Central memory CD8-positive, alpha-beta T cell (primary cell): ENCODE measurements at places on chromosomes 12 and 14.

- no peak for DNase-seq
Measured at GRCh38 chr12:12721176-12721751, 4.1 kb downstream of the CDKN1B start.

- no peak for DNase-seq
Measured at GRCh38 chr12:84507956-84508850, 404.4 kb downstream of the SLC6A15 start.

GRCh38 chr12:119692997-119693396 is 25.1 kb downstream of the PRKAB1 start:
- DNase-seq, result no peak

GRCh38 chr12:47504775-47505446 is 200.9 kb downstream of the RPAP3 start:
- no peak for DNase-seq

DNA sequence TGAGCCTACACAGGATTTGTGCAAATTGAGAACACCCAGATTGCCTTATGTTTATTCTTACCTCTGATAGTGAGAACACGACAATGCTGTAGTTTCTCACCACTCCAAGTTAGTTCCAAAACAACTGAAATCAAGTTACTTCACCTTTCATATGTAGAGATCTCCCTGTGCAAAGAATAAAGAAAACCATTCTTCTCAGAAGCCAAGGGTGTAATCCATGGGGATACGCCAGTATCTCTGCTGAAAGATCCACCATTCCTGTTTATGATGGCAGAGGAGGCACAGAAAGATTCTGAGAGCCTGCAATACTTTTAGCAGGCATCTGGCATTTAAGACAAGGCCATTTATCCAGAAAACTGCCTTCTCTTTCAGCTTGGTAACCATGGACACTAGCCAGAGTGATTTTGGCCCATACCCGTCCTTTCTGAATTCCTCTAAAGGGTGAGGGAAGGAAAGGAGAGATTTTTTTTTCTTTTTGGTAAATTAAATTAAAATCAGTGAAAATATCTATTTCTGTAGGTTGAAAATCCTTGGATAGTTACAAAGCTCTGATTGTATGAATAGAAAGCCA is 355.4 kb upstream of the FAR2 start:
- DNase-seq, result no peak

- no peak for DNase-seq
Measured at GRCh38 chr12:9649532-9649940, 20.0 kb upstream of the CLEC2D start.

DNA sequence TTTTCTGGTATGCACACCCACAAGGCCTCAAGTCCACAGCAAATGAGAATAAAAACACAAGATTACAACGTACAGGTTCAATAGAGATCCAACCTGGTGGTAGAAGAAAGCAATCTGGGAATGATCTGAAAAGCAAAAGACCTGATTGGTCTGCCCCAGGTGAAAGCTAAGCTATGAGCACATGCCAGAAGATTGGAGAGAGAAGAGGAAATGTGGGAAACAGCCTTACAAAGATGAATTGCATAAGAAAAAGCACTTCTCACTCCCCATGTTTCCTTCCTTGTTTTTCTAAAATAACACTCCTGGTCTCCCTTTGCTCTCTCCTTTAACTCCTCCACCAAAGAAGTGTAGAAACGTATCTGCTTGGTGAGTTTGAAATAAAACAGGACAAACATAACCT is 77.3 kb upstream of the ANO6 start:
- no peak for DNase-seq

DNA sequence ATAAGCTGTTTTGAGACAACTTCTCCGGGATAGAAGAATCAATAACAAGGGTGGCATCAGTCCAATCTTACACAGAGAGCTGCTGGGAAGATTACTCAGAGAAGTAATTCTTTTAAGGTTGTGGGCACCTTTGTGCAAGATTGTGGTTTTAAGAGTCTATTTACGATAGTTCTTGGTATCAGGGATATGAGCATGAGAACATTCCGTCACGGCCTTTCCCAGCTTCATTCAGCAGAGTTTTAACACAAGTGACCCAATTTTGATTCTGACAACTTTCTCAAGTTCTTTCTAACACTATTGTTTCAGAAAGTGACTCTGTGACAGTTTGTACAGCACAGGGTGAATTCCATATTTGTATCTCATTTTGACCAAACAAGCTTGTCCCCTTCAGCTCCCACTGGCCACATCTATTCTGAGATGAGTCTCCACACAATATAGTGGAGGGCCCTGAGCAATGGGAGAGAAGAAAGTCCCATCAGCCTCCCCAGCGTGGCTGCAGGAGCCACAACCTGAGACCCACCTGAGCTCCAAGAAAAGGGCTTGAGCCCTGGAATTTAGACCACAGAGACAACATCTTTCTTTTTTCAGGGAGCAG is 869.2 kb downstream of the TMEM121 start:
- no peak for DNase-seq

GRCh38 chr12:100141666-100141997 is 1.0 kb downstream of the BLTP3B start:
- DNase-seq, result no peak

GRCh38 chr12:50699940-50700339 is 64.0 kb upstream of the ATF1 start:
- DNase-seq, result no peak

GRCh38 chr12:2354151-2354991 is 301.6 kb downstream of the CACNA1C start:
- no peak for DNase-seq

DNA sequence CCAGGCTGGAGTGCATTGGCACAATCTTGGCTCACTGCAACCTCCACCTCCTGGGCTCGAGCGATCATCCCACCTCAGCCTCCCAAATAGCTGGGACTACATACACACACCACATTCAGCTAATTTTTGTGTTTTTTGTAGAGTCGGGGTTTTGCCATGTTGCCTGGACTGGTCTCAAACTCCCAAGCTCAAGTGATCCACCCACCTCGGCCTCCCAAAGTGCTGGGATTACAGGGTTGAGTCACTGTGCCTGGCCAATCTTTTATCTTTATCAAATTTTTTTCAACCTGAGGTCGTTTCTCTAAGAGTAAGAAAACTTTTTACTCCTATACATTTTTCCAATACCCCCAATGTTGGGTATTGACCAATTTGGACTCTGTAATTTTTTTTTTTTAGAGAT is 40.0 kb upstream of the NAP1L1 start:
- no peak for DNase-seq

GRCh38 chr12:124242529-124243065 is 52.3 kb upstream of the RFLNA start:
- no peak for DNase-seq

GRCh38 chr14:45426685-45427282 is 173.8 kb upstream of the MIS18BP1 start:
- no peak for DNase-seq

DNA sequence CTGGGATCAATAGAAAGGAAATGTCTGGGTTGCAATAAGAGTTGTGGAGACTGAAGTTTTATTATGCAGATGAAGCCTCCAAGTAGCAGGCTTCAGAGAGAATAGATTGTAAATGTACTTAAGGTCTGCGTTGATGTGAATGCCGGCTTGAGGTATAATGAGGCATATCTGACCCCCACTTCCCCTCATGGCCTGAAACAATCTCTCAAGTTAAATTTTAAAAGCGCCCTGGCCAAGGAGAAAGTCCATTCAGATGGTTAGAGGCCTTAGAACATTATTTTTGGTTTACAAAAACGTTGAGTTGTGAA is 28.3 kb upstream of the HIGD1C start:
- DNase-seq, result no peak

DNA sequence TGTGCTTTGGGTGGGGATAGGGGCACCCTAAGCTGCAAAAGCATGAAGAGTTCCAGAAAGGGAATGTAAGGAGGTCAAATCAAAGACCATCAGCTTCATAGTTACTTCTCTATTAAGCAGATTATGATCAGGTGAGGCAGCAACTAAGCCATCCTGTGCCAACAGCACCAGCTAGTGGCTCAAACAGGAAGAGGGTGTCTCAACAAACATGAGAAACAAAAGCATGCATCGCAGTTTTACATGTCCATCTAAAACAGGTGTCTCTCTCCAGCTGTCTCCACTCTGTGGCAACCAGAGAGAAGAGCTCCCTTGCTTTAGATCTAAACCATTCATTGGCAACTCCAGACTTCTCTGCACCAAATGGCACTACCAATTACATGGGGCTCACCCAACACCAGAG is 52.9 kb downstream of the ACTN1 start:
- DNase-seq, result no peak

- no peak for DNase-seq
Measured at GRCh38 chr12:129719416-129719815, 184.4 kb downstream of the TMEM132D start.

DNA sequence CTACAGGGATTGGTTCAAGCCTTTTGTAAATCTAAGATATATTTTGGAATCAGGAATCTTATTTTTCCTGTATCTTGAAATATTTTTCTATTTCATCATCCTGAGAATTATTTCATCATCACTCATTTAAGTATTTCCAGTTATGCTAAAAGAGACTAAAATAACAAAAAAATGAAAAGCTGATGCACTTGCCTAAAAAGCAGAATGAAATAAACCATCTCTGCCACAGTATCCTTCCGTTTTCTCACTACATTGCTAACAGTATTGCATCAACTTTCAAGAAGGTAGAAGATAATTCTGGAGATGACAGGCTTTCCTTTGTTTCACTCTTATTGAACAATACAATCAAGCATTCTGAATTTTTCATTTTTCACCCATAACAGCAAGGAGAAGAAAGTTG is 31.1 kb upstream of the EIF5 start:
- no peak for DNase-seq

- DNase-seq, result no peak
Measured at GRCh38 chr14:94278731-94279130, 14.3 kb downstream of the SERPINA10 start.

- no peak for DNase-seq
Measured at GRCh38 chr12:50333441-50333840, 50.1 kb upstream of the LIMA1 start.

GRCh38 chr12:64752833-64753238 is 6.4 kb downstream of the GNS start:
- DNase-seq, result no peak

GRCh38 chr14:23828616-23829015 is 125.0 kb upstream of the DHRS4 start:
- DNase-seq, result no peak

GRCh38 chr14:52112336-52113018 is 43.6 kb upstream of the NID2 start:
- no peak for DNase-seq

- DNase-seq, result no peak
Measured at GRCh38 chr12:15599266-15600037, 189.7 kb downstream of the EPS8 start.

DNA sequence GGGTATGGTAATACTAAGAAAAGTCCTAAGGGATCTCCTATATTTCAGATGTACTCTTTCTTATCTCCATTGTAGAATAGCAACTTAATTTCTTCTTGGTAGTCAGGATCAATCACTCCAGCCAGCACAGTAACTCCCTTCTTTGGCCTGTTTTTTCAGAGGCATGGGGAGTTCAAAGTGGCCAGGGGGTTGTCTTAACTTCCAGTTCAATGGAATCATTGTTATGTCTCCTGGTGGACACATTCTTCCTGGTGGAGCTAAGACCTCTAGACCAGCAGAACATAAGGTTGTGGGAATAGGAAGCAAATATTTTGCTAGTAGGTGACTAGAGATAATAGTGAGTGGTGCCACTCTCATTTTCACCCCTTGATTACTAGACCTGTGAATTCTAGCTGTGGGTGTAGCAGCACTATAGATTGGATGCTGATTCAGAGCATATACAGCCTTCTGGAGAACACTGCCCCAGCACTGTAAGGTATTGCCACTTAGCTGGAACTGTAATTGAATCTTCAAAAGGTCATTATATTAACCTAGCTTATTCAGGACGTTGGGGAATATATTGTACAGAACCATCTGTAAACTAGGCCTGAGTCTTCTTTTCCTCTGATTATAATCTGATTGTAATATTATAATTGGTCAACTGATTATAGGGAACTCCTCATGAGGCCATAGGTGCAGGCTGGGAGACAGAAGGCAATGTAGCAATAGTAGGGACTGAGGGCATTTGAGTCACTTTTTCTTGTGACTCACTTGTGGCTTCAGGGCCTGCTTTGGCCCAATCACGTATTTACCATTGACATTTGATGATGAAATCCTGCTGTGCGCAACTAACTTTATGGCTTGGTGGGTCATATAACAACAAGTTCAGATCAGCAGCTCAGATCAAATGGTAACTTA is 60.2 kb upstream of the ATP2B1 start:
- no peak for DNase-seq

GRCh38 chr14:104253901-104254353 is 115.5 kb downstream of the KIF26A start:
- no peak for DNase-seq

DNA sequence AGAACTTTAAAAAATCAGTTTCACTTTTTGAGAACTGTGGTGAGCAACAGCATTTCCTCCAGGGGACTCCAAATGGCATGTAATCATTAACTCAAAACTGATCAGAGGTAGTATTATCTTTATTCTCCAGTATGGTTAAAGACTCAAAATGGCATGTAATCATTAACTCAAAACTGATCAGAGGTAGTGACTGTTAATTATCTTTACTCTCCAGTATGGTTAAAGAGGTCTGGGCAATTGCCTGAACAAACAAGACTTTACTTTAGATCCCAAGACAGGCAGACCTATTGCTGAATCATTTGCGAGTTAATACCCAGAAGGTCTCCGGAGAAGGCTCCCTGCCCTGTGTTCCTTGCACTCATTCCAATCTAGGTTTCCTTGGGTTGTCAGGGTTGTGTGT is 6.6 kb upstream of the ACADS start:
- no peak for DNase-seq

DNA sequence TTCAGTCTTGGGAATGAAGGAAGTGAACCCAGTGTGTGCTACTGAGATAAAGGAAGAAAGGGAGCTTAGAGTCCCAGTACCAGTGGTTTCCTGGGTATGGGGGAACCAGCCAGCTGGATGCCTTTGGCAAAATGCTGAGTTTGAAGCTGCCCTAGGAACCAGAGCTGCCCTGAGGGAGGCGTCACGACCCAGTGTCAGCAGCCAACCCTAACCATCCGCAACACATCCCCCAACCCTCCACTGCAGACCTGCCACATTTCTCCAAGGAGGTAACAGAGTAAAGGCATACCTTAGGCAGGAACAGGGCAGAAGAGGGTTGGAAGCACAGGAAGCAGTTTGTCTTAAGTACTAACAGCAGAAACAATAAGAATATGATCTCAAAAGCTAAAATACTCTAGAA is 28.6 kb downstream of the PRDM4 start:
- DNase-seq, result no peak

GRCh38 chr12:11621797-11622423 is 27.6 kb upstream of the ETV6 start:
- DNase-seq, result no peak

DNA sequence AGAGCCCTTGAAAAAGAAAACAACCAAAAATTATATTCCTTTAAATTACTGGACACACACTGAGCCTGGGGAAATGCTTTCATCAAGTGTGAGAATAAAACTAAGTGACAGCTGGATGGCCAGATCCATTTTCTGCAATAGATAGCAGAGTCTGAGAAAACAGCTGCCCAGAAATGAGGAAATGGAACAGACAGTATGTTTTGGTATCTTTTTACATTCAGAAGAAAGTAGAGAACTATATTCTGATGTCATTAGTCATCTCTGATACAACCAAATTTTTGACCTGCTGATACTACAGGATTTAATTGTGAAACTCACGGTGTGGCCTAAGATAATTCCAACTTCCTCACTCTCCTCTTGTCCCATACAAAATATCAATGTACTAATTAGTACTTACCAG is 78.2 kb downstream of the HMGA2 start:
- no peak for DNase-seq

- no peak for DNase-seq
Measured at GRCh38 chr14:71416392-71416791, 509.1 kb downstream of the PCNX1 start.
